ENCODE measurements at places on chromosomes 5 and 9. TPM values are rescaled to one million over a fixed set of nuclear protein-coding genes. Genes with fewer than 3 reads are reported as not detected.

DNA sequence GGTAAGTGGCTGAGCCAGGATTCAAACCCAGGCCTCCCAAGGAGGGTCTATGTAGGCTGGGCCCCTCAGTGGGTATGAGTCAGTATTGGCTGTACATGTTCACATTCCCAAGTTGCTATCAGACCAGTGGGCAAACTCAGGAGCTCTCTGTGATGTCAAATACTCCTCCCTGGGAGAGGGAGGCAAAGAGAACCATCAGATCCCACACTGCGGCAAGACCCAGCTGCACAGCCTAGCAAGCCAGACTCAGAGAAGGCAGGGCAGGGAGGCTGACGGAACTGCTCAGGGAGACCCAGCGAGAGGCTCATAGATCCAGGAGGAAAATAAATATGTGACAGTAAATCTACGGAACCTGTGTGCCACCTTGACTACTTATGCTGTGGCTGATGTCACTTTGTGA lies 42.6 kb upstream of the SAP30L start:
- DNase-seq: no peak
- no peak overlapping the region for H3K27ac ChIP-seq
- H3K4me3 ChIP-seq: no peak overlapping the region

GRCh38 chr9:4574657-4575243 lies 84.5 kb downstream of the SLC1A1 start:
- H3K27ac ChIP-seq: no peak overlapping the region
- H3K4me3 ChIP-seq: no peak overlapping the region

GRCh38 chr9:126842977-126843799 lies 17.3 kb upstream of the ZBTB34 start:
- H3K4me1 ChIP-seq: peaks cover 10% of the 10 kb centered on the region
- no peak overlapping the region for H3K4me3 ChIP-seq
- H3K27ac ChIP-seq: no peak overlapping the region
- peaks cover 7% of the 10 kb centered on the region for H3K36me3 ChIP-seq
- no peaks in the 10 kb centered on the region for H3K27me3 ChIP-seq
- DNase-seq: peak; percentile 35

DNA sequence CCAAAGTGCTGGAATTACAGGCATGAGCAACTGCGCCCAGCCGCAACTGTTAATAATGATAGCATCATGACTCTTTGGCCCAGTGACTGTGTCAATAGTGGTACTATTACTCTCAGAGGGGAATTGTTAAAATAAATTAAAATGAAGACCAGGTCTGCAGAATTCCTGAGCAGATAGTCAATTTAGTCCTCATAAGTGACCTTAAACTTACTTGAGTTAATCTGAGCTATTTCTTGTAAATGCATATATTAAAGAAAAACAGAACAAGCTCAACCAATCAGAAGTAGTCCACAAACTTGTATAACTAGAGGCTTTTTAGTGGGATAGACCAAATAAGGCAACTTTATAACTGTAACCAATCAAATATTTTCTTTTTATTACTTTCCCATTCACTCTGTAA lies 1.7 kb upstream of the RECK start:
- no peak for DNase-seq
- no peak overlapping the region for H3K4me3 ChIP-seq
- no peaks in the 10 kb centered on the region for H3K36me3 ChIP-seq

DNA sequence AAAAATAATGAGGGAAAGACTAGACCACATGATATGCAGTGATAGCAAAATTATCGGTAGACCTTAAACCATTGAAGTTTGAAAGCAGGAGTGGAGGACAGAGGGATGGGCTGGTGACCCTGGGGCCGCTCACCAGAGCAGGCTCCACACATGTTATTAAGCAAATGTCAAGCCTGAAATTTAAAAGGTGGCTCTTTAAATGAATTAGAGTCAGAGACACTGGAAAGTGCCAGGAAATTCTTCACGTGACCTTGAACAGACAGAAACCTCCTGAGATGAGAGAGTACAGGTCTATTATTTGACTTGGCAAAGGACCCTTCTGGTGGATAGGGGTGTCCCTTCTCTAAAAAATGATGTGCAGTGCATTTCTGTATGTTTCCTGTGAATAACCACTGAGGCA lies 111.0 kb upstream of the CPEB4 start:
- no peak for DNase-seq
- H3K4me1 ChIP-seq: peaks cover 20% of the 10 kb centered on the region
- H3K4me3 ChIP-seq: no peak overlapping the region
- no peaks in the 10 kb centered on the region for H3K27me3 ChIP-seq
- H3K36me3 ChIP-seq: no peaks in the 10 kb centered on the region

GRCh38 chr9:110255034-110255462 lies 1.3 kb downstream of the TXN start:
- H3K4me3 ChIP-seq: no peak overlapping the region
- peaks cover 9% of the 10 kb centered on the region for H3K4me1 ChIP-seq
- no peak for DNase-seq
- H3K27me3 ChIP-seq: no peaks in the 10 kb centered on the region

- H3K36me3 ChIP-seq: no peaks in the 10 kb centered on the region
- no peak for DNase-seq
- H3K4me3 ChIP-seq: no peak overlapping the region
- no peak overlapping the region for H3K27ac ChIP-seq
Measured at GRCh38 chr5:163569284-163569683, 63.9 kb downstream of the MAT2B start.

DNA sequence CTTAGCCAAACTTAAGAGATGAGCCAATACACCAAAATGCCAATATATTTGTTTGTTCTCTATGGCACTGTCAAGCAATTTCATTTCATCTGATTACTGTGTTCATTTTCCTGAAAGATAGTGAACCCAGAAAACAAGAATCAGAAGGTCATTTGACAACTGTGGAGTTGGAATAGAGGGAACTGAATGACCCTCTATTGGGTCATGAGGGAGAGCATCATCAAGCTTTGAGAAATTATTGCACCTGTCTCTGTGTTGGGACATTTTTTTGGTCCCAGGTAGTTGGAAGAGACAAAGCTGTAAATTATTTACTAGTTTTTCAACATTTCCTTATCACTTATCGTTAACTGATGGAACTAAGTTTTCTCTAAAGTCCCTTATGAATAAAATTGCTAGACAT lies 129.4 kb downstream of the GHR start:
- H3K27me3 ChIP-seq: no peaks in the 10 kb centered on the region
- no peak overlapping the region for H3K4me3 ChIP-seq
- no peak for DNase-seq
- H3K27ac ChIP-seq: no peak overlapping the region
- no peaks in the 10 kb centered on the region for H3K36me3 ChIP-seq
- peaks cover 4% of the 10 kb centered on the region for H3K4me1 ChIP-seq

DNA sequence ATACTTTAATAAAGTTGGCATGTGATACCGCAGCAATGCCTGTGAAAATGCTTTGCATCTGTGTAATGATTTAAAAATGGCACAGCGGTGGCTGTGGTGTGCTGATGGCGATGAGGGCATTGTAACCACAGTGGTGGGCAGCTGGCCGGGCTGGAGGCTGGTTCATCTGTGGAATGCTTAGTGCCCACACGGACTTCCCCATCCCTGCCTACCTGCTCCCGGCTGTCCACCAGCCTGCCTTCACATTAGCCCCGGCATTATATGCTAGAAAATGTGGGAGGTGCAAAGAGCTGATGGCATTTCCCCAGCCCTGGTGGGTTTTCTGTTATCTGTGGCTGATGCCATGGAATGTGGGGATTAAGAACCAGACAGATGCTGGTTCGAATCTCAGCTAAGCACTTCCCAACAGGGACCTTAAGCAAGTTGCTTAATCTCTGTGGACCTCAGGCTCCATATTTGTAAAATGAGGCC lies 2.9 kb upstream of the NDST1 start:
- no peak overlapping the region for H3K4me3 ChIP-seq
- no peaks in the 10 kb centered on the region for H3K36me3 ChIP-seq
- peaks cover 97% of the 10 kb centered on the region for H3K4me1 ChIP-seq
- H3K27me3 ChIP-seq: no peaks in the 10 kb centered on the region

DNA sequence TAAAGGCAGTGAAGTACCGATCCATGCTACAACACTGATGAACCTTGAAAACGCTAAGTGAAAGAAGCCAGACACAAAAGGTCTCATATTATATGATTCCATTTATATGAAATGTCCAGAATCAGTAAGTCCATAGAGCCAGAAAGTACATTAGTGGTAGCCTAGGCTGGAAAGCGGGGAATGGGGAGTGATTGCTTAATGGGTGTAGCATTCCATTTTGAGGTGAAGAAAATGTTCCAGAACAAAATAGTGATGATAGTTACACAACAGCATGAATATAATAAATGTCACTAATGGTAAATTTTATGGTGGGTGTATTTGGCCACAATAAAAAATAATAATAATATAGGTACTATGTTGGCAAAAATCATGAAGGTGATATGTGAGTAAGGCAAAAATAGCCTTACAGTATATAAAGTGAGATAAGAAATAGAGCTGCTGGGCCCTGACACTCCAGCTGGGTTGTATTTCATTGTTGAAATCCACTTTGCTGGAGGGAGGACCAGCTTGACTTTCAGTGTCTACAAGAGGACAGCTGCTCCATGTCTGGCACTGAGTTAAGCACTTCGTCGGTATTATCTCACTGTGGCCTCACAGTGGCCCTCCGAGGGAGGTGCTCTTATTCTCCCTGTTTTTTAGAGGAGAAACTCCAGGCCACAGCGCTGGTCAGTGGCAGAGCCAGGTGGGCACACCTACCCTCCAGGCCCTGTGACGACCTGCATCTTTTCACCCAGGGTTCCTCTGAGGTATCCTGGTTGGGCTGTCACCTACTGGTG lies 22.4 kb upstream of the ANGPTL2 start:
- no peaks in the 10 kb centered on the region for H3K27me3 ChIP-seq
- H3K4me3 ChIP-seq: no peak overlapping the region
- H3K36me3 ChIP-seq: no peaks in the 10 kb centered on the region

DNA sequence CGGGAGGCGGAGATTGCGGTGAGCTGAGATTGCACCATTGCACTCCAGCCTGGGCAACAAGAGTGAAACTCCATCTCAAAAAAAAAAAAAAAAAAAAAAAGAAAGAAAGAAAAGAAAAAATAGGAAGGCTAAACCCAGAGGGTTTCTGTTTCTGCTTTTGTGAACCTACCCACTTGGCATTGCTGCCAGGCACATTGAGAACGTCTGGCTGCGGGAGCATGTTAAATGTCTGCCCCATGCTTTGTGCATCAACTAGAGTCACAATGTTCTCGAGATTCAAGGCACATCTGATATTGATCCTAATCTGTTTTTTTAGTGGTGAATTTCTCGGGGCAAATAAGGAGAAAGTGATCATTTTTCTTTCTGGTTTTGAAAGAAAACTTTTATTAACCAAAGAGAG lies 2.8 kb downstream of the SLC25A25 start:
- no peak overlapping the region for H3K4me3 ChIP-seq
- DNase-seq: no peak
- no peaks in the 10 kb centered on the region for H3K36me3 ChIP-seq
- no peaks in the 10 kb centered on the region for H3K27me3 ChIP-seq

GRCh38 chr9:2130941-2131340 lies 115.8 kb downstream of the SMARCA2 start:
- H3K27ac ChIP-seq: no peak overlapping the region
- H3K36me3 ChIP-seq: peaks cover 6% of the 10 kb centered on the region
- no peaks in the 10 kb centered on the region for H3K27me3 ChIP-seq

DNA sequence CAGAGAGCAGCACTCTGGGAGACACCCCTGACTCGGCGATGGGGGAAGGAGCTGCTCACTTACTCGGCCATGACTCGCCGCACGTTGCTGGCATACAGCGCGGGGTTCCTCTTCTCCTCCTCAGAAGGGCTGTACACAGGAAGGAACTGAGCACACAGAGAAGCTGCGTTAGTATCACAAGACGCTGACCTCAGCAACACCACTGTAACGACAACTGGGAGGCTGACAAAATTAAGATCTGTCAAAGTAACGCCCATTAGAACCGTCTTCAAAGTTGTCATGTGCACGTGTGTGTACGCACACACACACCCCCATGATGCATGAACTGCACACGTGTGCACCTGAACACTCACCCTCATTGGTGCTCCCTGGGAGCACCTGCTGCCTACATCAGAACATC lies 32.1 kb upstream of the SLC6A3 start:
- peak overlapping the region; percentile 76 for H3K27ac ChIP-seq
- H3K36me3 ChIP-seq: peaks cover 16% of the 10 kb centered on the region
- peak; percentile 60 for DNase-seq
- no peaks in the 10 kb centered on the region for H3K27me3 ChIP-seq
- peaks cover 15% of the 10 kb centered on the region for H3K4me1 ChIP-seq
- no peak overlapping the region for H3K4me3 ChIP-seq

GRCh38 chr5:53105611-53106300 lies 3.8 kb downstream of the MOCS2 start:
- no peak overlapping the region for H3K4me3 ChIP-seq
- DNase-seq: no peak
- H3K27me3 ChIP-seq: no peaks in the 10 kb centered on the region
- H3K36me3 ChIP-seq: peaks cover 21% of the 10 kb centered on the region
- no peak overlapping the region for H3K27ac ChIP-seq

GRCh38 chr9:119289740-119290433 lies 79.3 kb downstream of the BRINP1 start:
- H3K4me1 ChIP-seq: no peaks in the 10 kb centered on the region
- no peak overlapping the region for H3K27ac ChIP-seq
- no peaks in the 10 kb centered on the region for H3K36me3 ChIP-seq
- DNase-seq: peak; percentile 55
- H3K27me3 ChIP-seq: no peaks in the 10 kb centered on the region

- no peak overlapping the region for H3K27ac ChIP-seq
- no peaks in the 10 kb centered on the region for H3K36me3 ChIP-seq
- DNase-seq: no peak
- no peaks in the 10 kb centered on the region for H3K27me3 ChIP-seq
- H3K4me3 ChIP-seq: no peak overlapping the region
- H3K4me1 ChIP-seq: no peaks in the 10 kb centered on the region
Measured at GRCh38 chr5:59282726-59283125, 610.8 kb downstream of the PDE4D start.

- DNase-seq: no peak
- H3K4me1 ChIP-seq: peaks cover 78% of the 10 kb centered on the region
- H3K4me3 ChIP-seq: no peak overlapping the region
- no peak overlapping the region for H3K27ac ChIP-seq
- no peaks in the 10 kb centered on the region for H3K27me3 ChIP-seq
Measured at GRCh38 chr5:124740991-124741583, 5.4 kb downstream of the ZNF608 start.

Gene CDH9
- not detected for total RNA-seq

Gene ADGRD2
- total RNA-seq: 0.97 TPM

Gene SHOC1
- total RNA-seq: 3.6 TPM

Gene S1PR3
- total RNA-seq: 44.1 TPM

Gene DCP2
- total RNA-seq: 44.5 TPM

Gene CDKN2B-AS1
- 0.65 TPM for total RNA-seq

Gene FBLL1
- 4.0 TPM for total RNA-seq

Gene FBXO38
- 46.7 TPM for total RNA-seq

Gene FAM81B
- total RNA-seq: not detected

Gene SPATA31A3
- total RNA-seq: not detected

Gene IQGAP2
- total RNA-seq: 28.6 TPM
